ENCODE measurements at places on chromosomes 3 and 15. TPM values are rescaled to one million over a fixed set of nuclear protein-coding genes. Genes with fewer than 3 reads are reported as not detected.

DNA sequence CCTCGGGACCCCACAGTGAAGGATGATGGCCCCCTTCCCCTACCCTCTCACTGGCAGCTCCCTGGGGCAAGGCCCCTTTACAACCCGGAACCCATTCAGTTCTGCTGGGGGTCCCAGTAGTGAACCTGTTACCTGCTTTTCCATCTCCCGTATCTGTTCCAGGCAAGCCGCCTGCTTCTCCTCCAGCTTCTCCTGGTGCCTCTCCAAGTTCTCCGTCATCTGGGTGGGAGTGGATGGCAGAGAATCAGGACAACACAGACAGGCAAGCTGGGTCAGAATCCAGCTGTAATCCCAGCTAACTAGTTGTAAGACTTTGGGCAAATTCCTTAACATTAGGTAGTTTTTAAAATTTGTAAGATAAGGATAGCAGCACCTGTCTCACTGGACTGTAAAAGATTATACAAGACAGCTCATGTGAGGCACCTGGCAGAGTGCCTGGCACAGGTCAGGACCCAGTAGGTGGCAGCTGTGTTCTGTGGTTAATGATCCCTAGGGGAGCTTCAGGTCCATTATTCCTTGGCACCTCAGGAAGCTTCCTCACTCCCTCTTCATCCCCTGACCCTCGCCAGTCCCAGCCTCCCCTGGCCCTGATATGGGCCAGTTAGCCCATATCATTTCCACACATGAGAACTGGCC is 6.4 kb upstream of the ANKRD63 start:
- DNase-seq, result no peak

DNA sequence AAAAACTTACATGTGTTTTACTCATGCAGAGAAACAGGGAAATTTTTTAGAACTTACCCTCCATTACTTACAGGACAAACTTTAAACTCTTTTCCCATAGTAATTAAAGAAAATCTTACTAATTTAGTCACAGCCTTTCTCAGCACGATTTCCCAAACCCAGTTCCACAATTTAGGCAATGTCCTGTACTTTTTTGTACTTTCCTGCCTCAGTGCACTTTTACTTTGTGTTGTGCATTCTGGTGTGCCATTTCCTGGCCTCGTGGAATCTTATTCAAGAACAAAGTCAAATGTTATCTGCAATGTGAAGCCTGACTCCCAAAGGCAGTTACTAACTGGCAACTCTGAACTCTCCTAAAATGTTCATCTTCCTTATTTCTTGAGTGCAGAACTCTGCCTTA is 1.9 kb downstream of the SLC33A1 start:
- DNase-seq, result no peak

DNA sequence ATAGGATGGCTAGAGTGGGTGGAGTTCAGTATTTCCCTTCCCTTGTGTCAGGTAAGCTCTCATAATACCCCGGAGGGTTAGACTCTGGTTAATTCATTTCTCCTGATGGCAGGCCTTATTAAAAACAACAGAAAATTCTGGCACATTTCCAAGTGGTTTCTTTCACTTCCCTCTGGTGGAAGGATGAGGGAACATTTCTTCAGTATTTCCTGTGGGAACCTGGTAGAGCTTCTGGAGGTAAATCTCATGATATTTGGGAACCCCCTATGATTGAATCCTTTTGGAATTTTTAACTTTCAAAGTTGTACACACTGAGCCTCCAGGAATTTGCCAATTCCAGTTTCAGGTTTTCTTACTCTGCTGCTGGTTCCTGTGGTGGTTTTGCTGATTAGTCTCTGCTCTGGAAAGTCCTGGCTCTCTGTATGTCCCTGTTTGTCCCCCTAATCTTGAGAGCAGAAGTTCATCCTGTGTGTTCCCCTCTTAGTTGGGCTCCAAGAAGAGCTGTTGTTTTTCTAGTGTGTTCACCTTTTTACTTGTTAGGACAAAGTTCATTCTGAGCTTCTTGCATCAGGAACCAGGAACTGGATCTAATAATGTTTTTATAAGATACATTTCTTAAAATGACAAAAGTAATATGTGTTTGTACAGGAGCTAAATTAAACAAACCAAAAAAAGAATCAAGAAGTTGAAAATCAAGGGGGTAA is 12.1 kb downstream of the CHRNA7 start:
- no peak for DNase-seq

The HTR3E gene
- not detected for total RNA-seq

- DNase-seq, result no peak
These were observed 171.1 kb upstream of the ICE2 start for GRCh38 chr15:60649845-60650548.

- DNase-seq, result peak; percentile 37
These were observed 3.2 kb downstream of the CD276 start for GRCh38 chr15:73687351-73687750.

DNA sequence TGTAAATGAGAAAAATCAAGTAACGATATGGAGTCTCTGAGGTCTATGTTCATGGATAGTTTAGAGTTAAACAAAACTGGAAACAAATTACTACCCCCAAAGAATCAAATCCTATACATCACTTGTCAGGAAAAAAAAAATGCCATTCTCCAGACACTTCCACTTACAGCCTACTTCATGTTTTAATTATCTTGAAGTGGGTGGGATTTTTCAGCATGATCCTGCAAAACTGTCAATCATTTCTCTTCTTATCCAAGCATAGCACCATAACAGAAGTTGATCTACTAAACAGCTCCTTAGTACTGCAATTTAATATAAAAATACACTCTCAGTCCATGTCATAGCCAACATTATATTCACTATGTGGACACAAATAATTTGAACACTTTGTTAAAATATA is 833.9 kb downstream of the TUSC7 start:
- no peak for DNase-seq

DNA sequence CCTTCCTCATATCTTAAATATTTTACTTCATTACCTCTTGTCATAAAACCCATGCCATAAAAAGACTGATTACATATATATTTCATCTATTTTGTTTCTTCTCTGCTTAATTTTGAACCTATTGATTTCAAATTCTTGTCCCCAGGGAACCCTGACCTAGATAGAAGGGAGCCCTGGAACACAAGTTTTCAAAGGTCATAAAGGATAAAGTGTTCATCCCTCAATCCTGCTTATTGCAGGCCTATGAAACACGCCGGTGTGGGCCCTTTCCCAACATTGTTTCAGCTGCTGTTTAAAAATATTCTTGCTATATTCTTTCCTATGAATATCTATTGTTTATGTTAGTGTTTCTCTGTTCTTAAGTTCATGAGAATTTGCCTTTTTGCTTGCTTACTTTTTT is 1389.5 kb upstream of the GBE1 start:
- DNase-seq, result no peak

The LYZL4 gene
- not detected for total RNA-seq

The TMEM212 gene
- not detected for total RNA-seq

The RTP4 gene
- 1.3 TPM for total RNA-seq

The IL5RA gene
- not detected for total RNA-seq

DNA sequence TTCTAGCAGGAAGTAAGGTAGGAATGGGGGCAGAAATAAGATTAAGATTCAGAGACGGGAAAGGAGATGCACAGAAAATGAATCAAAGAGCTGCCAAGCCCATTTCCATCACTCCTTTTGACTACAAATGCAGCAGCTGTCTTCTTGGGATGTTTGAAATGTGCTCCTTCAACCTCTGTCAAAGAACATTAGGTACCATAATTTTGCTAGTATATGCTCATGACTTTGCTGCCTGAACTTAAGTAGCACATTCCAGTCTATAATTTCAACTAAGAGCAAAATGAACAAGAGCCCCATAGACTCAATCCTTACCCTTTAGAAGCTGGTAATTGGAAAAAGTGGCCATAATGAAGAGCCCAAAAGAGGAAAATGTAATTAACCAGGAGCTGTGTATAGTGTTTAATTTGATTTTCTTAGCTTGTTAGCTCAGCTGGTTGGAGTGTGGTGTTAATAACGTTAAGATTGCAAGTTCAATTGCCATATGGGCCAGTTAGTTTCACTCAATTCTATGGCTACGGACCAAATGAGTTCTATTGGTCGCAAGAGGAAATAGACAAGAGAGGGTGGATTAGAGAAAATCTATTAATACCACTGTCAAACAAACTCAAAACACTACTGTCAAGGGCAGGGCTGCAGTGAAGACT is 349.9 kb downstream of the ZBBX start:
- DNase-seq, result no peak

The ITIH1 gene
- 1.5 TPM for total RNA-seq

GRCh38 chr3:131714585-131715220 is 211.9 kb upstream of the MRPL3 start:
- DNase-seq, result no peak

The GABRG3 gene
- 0.97 TPM for total RNA-seq

The DUOX2 gene
- total RNA-seq, result 10.1 TPM

The OR4F6 gene
- not detected for total RNA-seq

The WWTR1 gene
- total RNA-seq, result 33.0 TPM

GRCh38 chr3:164320962-164321361 is 757.3 kb downstream of the SI start:
- no peak for DNase-seq

DNA sequence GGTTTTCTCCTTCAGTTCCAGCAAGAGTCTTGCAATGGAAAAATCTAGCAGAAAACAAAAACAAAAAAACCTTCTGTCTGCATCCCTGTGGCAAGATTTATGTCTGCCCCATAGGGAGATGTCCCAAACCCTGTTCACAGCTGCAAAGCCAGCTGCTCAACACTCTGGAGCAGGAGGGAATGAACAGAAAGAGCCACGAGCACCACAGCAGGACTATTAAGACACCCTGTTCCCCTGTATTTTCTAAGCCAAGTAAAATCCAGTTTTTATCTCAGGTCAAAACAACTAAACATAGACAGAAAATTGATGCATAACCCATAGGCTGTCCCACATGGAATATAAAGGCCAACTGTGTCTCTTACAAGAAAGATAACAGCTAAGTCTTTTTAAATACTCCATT is 357.9 kb downstream of the LSAMP start:
- DNase-seq, result no peak

- DNase-seq, result no peak
These were observed 57.9 kb downstream of the CMSS1 start for GRCh38 chr3:99875581-99875928.

The ESYT3 gene
- 39.0 TPM for total RNA-seq

- DNase-seq, result no peak
These were observed 55.9 kb upstream of the OSBPL11 start for GRCh38 chr3:125651244-125651643.

The GPR160 gene
- 2.8 TPM for total RNA-seq

- no peak for DNase-seq
These were observed 43.4 kb downstream of the FBXO22 start for GRCh38 chr15:75947092-75947491.

DNA sequence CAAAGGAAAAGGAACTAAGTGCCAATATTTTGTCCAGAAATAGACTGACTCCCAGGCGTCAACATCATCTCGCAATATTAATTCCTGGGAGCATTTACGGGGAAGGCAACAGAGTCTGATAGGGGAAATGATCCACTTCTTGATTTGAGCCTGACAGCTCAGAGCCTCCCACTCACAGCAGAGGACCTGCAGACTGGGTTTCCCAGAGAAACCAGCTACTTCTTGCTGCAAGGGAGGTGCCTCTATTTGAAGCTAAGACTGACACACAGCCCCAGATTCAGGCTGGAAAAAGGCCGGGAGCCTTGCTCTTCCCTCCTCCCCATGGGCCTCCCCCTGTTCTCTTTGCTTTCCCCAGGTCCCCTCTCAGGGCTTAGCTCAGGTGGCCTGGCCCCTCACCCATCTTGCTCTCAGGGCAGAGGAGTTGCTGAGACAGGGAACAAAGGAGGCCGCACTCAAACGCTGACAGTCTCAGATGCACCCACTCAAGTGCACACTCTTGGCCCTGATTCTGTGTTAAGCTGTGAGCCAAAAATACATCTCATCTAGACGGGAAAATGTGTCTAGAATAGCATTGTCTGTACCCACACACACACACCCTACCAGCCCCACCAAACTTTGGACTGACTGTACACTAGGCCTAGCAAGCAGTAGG is 49.8 kb upstream of the DCLK3 start:
- no peak for DNase-seq

- DNase-seq, result no peak
These were observed 14.3 kb downstream of the TGFBR2 start for GRCh38 chr3:30620402-30621360.

The TIGIT gene
- 0.30 TPM for total RNA-seq

GRCh38 chr15:79282371-79283251 is at the start of gene ANKRD34C:
ANKRD34C (plus strand) TSS chr15:79282722; CDS start chr15:79293285, 10,563 bp downstream.
- no peak for DNase-seq

DNA sequence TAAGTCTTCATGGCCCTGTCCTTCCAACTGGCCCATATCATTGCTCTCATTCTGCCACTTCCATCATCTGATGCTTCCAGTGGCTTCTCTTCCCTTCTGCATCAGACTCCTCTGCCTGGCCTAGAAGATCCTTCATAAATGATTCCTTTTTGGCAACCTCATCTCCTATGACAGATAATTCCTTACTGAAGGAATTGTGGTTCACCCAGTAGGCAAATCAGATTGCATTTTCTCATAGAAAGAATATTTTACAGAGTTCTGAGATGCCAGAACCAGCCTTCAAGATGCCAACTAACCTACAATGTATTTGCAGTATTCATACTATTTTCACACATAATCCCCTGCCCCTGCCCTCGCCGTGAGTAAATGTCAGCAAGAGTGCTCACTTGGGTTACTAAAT is 423.0 kb upstream of the TGFBR2 start:
- no peak for DNase-seq

- DNase-seq, result no peak
These were observed 12.2 kb upstream of the NCKIPSD start for GRCh38 chr3:48697952-48698351.

GRCh38 chr3:184549796-184550577 is 11.6 kb upstream of the EPHB3 start:
- no peak for DNase-seq

DNA sequence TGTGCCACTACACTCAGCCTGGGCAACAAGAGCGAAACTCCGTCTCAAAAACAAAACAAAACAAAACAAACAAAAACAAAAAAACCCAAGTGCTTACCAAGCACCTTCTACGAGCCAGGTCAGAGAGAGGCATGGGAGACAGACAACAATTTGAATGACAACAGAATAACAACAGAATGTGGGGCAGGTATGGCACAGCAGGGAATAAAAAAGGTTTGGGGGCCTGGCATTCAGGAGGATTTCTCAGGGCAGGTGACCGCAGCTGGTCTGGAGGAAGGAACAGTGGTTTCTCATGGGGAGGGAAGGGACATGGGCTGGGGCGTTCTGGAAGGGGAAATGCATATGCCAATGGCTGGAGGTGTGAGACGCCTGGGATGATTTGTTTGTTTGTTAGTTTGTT is 22.5 kb upstream of the PARL start:
- no peak for DNase-seq

GRCh38 chr15:100438570-100438969 is 90.2 kb downstream of the CERS3 start:
- DNase-seq, result no peak

GRCh38 chr3:195102609-195103467 is 168.1 kb downstream of the XXYLT1 start:
- DNase-seq, result peak; percentile 48
